ENCODE measurements at places on chromosomes 13 and 19.

DNA sequence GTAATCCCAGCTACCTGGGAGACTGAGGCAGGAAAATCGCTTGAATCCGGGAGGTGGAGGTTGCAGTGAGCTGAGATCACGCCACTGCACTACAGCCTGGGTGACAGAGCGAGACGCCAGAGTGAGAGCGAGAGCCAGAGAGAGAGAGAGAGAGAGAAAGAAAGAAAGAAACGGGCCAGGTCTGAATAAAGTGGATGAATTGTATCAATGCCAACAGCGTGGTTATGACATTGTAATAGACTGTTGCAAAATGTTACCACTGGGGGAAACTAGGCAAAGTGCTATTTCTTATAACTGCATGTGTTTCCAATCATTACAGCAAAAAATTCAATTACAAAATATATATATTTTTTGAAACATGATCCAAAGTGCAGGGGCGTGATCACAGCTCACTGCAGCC is 11.8 kb upstream of the BTBD2 start:
- DNase-seq = no peak

- no peak for DNase-seq
Observed at GRCh38 chr19:44725684-44726083, 22.8 kb upstream of the BCL3 start.

DNA sequence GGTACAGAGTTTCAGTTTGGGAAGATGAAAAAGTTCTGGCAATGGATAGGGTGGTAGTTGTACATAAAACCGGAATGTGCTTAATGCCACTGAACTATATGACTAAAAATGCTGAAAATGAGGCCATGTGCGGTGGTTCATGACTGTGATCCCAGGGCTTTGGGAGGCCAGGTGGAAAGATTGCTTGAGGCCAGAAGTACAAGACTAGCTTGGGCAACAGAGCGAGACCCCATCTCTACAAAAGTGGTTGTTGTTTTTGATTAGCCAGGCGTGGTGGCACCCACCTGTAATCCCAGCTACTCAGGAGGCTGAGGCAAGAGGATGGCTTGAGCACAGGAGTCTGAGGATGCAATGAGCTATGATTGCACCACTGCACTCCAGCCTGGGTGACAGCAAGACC is 12.8 kb downstream of the SMAD9 start:
- no peak for DNase-seq

DNA sequence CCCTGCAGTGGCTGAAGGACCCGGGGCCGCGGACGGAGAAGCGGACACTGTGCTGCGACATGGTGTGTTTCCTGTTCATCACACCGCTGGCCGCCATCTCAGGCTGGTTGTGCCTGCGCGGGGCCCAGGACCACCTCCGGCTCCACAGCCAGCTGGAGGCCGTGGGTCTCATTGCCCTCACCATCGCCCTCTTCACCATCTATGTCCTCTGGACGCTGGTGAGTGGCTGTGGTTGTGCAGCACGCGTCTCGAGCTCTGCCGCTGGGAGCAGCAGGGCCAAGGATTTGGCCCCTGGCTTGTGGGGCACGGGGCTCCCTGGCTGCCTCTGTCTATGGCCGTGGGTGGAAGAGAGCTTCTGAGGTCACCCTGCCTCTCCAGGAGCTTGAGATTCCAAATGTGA is 14.1 kb upstream of the HNRNPM start:
- no peak for DNase-seq

DNA sequence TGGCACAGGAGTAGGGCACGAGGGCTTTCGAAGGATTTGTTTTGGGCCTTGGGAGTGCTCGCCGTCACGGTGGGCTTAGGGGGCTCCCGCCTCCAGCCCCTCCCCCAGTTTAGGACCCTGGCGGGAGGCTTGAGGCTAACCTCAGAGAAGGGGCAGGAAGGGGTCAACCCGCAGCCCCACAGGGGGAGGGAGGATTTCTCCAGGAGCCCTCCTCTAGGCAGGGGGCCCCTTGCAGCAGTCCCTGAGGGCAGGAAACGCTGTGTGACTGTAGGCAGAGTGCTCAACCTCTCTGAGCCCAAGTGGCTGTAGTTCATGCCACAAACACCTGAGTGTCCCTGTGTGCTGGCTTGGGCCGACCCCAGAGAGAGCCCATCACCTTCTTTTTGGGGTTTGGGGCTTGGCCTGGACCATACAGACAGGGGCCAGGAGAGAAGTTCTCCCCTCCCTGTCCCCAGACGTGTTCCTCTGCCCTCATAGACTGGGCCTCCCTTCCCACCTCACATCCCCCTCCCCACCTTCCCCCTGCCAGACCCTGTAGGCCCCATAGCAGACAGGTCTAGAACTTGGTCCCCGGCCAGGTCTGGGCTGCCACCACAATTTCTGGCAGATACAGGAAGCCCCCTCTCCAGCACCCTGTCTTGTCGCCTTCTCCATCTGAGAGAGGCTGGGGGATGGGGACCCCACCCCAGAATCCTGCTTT is 8.1 kb downstream of the ISYNA1 start:
- DNase-seq = no peak
